Activated T-cell treated with anti-CD3 and anti-CD28 coated beads for 1 hour (primary cell): ENCODE measurements at places on chromosomes 11 and 22.

DNA sequence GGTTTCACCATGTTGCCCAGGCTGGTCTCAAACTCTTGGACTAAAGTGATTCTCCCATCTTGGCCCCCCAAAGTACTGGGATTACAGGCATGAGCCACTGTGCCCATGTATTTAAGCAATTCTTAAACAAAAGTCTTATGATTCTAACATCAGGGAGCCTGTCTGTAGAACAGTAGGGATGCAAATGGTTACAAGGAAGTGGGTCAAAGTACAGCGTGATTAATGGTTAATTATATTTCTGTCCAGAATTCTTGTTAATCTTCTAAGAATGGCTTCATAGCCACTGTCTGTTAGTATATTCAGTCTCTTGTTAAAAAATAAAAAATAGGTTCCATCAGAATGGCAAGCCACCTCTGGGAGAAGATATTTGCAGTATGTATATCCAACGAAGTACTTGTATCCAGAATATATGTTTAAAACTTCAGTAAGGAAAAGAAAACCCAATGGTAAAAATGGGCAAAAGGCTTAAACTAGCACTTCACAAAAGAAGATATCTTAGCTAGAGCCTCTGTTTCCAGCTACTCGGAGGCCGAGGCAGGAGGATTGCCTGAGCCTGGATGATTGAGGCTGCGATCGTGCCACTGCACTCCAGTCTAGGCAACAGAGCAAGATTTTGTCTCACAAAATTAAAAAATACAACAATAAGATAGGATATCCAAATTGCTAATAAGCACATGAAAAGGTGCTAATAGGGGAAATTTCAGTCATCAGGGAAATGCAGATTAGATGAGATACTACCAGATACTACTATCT is 22.9 kb downstream of the ATG13 start:
- no peak for DNase-seq

- DNase-seq: peak; percentile 13
Measured at GRCh38 chr22:31490496-31490925, 869 bp upstream of the EIF4ENIF1 start.

DNA sequence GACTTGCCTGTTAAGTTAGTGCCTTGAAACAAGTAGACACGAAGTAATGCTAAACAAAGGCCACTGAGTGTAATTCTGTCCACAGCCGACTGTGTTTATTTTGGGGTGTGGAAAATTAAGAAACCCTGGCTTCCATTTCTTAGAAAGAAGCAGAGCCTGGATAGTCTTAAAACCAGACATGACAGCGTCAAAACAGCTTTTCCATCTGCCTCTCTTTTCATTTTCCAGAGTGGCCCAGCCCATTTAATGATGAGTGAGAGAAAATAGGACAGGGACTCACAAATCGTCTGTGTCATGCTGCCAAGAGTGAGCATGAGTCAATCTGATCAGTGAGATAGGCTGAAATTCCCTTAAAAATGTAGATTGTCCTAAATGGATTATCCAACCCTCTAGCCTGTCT is 485.9 kb downstream of the JRKL start:
- DNase-seq: no peak

GRCh38 chr11:120208777-120209176 is 2.1 kb upstream of the OAF start:
- DNase-seq: no peak

- DNase-seq: no peak
Measured at GRCh38 chr11:37858398-37858797, 1260.4 kb upstream of the RAG2 start.

DNA sequence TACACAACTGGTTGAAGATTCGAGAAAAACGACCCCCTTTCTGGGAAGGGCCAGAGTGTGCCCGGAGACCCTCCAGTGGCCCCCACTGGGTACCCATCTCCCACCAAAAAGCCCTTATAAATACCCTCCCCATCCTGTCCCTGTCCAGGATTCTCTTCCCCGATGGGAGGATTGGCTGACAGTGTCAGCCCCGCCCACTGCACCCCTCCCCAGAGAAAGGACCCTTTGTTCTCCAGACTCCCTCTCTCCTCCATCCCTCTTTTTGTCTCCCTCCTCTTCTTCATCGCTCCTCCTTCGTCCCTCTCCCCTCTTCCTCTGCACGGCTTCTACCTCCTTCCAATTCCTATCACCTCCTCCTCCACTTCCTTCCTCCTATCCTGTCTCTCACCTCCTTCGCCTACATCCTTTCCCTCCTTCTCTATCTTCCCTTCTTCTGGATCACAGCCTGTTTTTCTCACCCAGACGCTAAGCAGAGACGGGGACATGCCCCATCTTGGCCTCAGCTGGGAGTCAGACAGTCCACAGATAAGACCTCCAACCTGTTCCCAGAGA is 13.3 kb upstream of the MEN1 start:
- DNase-seq: no peak

DNA sequence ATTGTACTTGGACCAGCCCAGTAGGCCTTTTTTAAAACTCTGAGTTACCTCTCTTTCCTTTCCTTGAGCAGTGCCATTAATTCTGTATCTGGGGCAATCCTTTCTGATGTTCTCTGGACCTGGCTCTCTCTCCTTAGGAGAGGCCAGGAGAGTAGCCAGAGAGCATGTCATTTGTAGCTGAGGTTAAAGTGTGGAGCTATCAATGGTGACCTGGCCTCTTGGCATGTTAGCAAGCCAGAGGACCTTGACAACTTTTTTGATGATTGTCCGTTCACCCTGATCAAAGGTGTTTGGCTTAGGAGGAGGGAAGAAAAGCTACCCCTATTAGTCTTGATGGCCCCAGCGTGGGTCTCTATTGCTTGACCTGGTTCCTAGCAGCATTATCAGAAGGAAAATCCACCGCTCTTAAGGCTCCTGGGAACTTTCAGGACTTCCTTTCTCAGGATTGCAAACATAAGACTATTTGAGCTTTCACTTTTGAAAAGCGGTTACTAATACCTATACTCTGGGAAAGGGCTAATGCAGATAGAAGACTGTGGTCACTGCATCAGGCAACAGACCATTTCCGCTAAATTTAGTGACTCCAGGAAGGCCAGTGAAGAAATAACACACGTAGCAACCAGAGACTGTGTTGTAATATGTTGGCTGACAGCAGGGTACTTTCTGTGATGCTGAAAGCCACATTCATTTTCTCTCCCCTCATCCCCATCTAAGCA is 18.2 kb downstream of the LIMK2 start:
- no peak for DNase-seq

- DNase-seq: peak; percentile 3
Measured at GRCh38 chr11:33802194-33802950, 28.1 kb upstream of the FBXO3 start.

GRCh38 chr11:10461276-10461790 is 6.3 kb downstream of the AMPD3 start:
- no peak for DNase-seq

GRCh38 chr22:28541137-28541536 is 138.5 kb downstream of the TTC28 start:
- DNase-seq: no peak
